ENCODE measurements at places on chromosomes 7 and 10.

DNA sequence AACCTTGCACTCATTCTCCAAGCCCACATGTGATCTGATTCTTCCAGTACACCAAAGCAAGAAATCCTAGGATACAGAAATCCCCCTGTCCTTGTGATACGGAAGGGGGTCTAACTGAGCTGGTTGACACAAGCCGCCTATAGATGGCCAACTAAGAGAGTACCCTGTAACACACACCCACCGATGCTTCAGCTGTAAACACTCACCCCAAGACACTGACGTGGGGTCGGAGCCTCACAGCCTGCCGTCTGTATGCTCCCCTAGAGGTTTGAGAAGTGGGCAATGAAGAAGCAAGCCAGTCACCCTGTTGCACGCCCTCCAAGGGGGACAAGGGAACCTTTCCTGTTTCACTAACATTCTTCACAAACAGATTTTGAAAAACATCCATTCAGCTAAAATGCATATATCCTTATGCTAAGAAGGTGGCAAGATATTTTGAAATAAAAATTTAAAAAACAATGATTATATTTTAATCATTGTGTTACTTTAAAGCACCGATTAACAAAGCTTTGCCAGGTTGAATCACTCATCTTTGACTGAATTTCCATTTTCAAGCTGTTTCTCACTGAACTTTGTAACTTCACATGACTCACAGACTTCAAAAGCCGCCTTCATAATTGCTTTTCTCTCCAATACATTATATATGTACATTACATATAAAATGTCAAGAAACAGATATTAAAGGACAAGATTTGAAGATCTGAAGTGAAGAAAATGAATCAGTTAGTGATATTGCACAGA, 329.3 kb downstream of the ARL4A start:
- no peak for ATAC-seq

- ATAC-seq = peak; percentile 79
Observed at GRCh38 chr7:89232-90019, 102.9 kb upstream of the FAM20C start.

- no peak for ATAC-seq
Observed at GRCh38 chr7:30302656-30303311, 18.4 kb downstream of the ZNRF2 start.

DNA sequence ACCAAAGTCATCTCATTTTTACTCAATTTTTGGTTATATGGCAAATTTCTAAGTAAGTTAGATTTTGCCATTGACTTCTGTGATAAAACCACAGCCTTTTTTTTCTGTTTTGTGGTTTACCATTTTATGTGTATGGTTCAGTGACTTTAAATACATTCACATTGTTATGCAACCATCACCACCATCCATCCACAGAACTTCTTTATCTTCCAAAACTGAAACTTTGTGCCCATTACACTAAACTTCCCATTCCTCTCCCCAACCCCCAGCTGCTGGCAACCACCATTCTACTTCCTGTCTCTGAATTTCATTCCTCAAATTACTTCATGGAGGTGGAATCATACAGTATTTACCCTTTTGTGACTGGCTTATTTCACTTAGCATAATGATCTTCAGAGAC, 280.4 kb upstream of the TCERG1L start:
- ATAC-seq = no peak

GRCh38 chr7:134891262-134891695, 95.0 kb upstream of the AGBL3 start:
- peak; percentile 82 for ATAC-seq

GRCh38 chr10:111360260-111360925, 283.6 kb downstream of the ADRA2A start:
- ATAC-seq = no peak

GRCh38 chr7:150520145-150520544, 5.5 kb downstream of the GIMAP7 start:
- no peak for ATAC-seq

DNA sequence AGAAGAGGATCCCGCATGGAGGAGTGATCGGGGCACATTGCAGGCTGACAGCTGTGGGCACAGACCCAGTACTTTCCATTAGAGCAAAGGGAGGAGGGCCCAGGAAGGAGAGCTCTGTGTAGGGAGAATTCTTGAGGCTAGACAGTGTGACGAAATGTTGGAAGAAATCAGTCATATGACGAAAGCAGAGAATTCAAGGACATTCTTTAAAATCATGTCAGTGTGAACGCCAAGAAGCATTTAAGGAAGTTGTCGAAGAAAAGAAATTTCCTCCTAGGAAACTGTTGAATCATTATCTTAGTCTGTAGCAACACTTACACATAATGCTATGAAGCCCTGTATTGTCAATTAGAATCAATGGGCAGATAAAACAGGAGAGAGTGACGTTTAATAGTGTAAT, 191.3 kb upstream of the ADARB2 start:
- ATAC-seq = no peak

- no peak for ATAC-seq
Observed at GRCh38 chr10:23439452-23439960, 631 bp downstream of the OTUD1 start.

DNA sequence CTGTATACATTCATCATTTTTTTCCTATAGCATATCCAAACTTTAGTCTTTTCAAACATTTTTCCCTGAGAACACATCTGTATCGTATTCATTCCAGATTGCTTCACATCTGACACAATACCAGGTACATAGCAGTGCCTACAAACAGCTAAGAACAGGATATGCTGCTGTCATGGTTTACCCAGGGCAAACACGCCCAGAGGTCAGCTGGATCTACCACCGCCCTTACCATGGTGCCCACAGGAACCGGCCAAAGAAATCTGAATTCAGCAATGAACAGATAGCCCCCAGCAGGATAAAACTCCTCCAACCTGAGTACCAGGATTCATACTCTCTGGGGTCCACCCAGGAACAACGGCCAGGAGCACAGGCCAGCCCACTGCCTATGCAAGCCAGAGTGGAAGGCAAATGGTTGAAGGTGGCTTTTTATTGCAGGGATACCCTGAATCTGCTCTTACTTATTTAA, 43.0 kb downstream of the TNS3 start:
- ATAC-seq = no peak

GRCh38 chr10:28681928-28682750, 4.8 kb downstream of the BAMBI start:
- ATAC-seq = no peak

DNA sequence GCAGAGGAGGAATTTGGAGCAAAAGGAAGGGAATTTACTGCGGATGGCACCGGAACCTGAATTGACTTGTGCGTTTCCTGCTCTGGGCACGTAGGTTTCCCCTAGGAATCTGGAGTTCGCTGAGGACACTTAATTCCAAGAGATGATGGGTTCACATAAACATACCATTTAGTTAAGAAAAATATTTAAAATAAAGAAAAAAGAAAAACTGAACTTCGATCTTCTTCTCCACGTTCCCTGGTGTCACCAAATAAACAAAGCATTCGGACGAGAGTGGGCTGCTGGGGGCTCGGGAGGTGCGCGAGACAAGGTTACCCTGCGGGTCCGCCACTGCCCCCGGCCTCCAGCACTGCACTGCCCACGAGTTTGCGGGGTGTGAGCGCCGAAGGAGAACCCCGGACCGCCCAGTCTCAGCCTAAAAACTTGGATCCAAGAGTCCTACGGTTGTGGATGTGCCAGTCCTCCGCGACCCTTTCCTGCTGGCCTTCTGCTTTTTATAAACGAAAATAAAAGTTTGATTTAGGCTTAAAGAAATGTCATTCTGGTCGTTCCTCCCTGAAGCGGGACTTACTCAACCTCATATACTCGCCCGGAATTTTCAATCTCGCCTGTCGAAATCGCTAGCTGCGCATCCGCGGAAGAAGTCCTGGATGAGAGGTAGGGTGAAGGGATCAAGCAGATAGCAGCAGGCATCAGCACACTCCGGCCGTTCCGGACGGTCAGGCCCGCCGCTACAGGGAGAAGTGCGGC, 30.3 kb downstream of the SKIDA1 start:
- peak; percentile 18 for ATAC-seq

DNA sequence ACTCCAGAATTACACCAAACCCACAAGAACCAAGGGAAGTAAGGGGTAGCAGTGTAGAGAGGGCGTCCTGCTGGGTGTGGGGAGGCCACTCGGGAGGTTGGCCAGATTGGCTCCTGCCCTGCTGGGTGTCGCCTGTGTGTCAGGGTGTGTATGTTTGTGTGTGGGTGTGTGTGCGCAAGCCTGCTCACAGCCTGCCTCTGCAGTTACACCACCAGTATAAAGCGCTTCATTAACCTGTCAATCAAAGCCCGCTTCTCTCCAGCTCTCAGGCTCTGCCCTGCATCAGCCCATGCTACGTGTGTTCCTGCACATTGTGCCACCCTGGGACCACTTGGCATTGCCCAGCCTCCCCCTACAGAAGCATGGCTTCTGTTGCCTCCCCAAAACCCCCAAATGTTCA, 83.3 kb upstream of the PAX2 start:
- ATAC-seq = no peak

DNA sequence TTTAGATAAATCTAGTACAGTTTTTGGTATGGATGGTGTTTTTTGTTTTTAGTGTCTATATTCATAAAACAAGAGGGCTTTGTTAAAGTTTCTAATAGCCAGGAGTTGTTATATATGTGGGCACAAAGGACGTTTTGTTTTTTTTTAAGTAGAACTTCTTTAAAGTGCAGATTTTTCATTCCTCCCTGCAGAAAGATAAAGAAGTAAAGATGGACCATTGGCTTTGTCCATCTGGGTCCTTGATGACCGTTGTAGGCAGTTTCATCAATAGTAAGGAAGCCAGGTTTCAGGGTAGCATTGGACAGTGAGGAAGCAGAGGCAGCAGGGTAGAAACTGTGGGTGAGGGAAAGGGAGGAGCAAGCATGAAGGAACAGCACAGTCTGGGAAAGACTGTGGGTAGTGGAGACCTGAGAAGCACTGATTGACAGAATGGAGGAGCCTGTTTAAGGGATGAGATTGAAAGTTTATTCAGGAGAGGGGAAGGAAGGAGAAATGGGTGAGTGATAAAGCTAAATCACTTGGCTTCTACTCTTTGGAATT, 5.3 kb downstream of the CALU start:
- ATAC-seq = no peak

- ATAC-seq = no peak
Observed at GRCh38 chr7:116726149-116726548, 54.2 kb downstream of the MET start.

DNA sequence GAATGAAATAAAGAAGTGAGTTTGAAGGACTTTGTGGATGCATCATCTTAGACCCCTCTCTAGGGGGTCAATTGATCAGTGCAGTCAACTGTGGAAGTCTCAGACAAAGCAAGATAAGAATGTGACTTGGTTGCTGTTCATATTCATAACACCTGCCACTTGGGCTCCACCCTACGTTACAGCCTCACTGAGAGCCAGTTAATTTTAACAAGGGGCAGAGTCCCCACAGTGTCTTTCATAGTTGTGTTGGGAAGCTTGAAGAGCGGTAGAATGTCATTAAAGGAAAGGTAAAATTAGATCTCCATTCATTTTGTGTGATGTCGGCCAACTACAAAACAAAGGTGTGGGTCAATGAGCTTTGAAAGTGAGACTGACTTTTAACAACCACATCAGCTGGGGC, 442.1 kb upstream of the C7orf33 start:
- ATAC-seq = no peak

DNA sequence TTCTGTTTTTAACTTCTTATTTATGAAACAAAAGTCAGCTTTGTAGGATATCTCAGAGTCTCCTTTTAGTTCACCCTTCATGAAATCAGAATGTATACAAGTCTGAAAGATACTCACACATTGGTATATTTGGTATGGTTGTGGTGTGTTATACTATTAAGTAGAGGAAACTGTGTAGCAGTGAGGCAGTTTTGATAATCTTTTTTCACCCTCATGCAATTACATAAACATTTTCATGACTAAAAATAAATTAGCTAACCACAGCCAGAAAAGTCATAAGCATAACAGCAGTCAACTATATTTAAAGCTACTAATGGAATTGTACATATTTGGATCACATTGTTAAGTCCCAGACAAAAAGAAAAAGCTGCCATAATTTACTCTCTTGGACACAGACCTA, 62.1 kb downstream of the FAM185A start:
- ATAC-seq = peak; percentile 14

DNA sequence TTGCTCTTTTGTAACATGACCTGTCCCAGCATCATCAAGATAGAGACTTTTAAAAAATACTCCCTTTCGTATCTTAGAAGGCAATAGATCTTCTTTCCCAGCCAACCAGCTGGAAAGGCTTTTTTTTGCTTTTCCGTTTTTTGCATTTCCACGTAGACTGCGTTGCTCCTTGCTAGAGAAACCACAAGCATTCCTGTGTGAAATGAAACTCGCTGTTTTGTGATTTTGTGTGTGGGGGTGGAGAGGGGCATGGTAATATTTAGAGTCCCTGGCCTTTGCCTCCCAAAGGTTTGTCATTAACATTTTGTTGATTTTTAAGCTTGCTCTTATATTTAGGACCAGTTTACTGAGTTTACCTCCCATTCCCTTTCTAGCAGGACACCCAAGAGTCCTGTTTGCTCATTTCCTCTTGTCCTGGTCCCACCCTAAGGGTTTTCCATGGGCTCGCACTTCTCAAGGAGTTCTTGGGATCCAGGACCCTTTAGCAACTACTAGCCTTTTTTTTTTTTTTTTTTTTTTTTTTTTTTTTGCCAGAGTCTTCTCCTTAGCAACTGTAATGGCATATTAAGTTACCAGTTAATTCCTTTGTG, 243.6 kb downstream of the BICC1 start:
- ATAC-seq = peak; percentile 44

- ATAC-seq = no peak
Observed at GRCh38 chr7:148290538-148290937, 300.0 kb upstream of the C7orf33 start.

DNA sequence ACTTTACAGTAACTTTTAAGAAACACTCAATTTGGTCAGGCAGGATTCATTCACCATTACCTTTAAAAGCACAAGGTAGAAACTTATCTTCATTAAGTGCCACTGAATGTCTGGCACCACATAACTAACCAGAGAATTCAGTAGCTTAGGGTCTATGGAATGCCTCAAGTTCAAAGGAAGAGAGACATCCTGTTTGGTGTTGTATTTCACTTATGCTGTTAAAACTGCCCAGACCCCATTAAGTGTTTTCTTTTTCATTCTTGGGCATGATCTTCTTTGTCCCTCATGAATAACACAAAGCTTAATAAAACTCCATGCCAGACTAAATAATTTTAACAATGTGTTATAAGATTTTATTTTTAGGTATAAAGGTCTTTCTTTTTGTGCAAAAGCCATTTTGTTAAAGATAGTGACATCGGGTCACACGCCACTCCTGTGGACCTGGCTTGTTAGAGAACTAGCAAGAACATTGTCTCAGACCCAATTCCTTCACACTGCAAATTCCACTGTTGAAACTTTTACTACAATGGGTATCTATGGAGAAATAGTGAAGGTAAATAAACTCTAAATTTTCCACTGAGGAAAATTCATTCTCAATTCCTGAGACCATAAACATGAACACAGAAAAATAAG, 221.0 kb downstream of the TWIST1 start:
- ATAC-seq = peak; percentile 66
